ENCODE measurements at places on chromosomes 3 and 15. TPM values are rescaled to one million over a fixed set of nuclear protein-coding genes. Genes with fewer than 3 reads are reported as not detected.
A peak's percentile ranks its signal among the peaks of the same experiment; 100 is the strongest.

SEC22C gene
- total RNA-seq = 51.4 TPM

DNA sequence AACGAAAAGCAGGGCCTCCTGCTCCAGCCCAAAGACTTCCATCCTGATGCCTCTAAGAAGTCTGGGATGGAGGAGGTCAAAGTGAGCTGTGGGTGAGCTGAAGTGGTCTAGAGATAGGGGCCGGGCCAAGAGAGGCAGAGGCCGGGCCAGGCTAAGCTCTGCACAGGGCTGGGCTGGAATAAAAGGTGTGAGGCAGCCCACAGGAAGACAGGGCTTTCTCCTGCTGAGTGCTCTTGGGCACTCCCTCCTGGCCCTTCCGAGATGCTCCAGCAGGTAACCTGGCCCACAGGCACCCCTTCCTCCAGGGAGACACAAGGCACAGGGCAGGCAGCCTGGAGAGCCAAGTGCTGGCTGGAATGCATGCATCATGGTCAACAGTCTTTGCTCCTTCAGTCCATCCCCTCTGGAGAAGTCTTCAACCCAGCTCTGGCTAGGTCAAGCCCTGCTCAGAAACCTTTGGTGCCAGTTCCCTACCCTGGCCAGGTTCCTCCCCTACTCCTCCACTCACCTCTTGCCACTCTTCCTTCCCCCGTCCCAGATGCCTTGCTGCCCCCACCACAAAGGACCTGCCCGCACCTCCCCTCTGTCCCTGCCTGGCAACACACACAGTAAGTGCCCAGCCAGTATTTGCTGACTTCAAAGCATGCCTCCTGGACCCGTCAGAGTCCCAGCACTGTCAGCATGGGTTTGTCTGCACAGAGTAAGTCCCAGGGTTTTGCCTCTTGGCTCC, 93.6 kb downstream of the SEC22A start:
- no peaks in the 10 kb centered on the region for H3K36me3 ChIP-seq
- no peaks in the 10 kb centered on the region for H3K4me1 ChIP-seq
- H3K4me3 ChIP-seq = no peak overlapping the region
- no peak for DNase-seq
- H3K27me3 ChIP-seq = peaks cover 2% of the 10 kb centered on the region

SLC7A14 gene
- not detected for total RNA-seq

PRSS50 gene
- not detected for total RNA-seq

PIGZ gene
- total RNA-seq = 0.81 TPM

- H3K36me3 ChIP-seq = no peaks in the 10 kb centered on the region
These were observed 192.9 kb downstream of the NEK10 start for GRCh38 chr3:27176256-27176655.

LOXL1 gene
- total RNA-seq = 8.4 TPM

DNA sequence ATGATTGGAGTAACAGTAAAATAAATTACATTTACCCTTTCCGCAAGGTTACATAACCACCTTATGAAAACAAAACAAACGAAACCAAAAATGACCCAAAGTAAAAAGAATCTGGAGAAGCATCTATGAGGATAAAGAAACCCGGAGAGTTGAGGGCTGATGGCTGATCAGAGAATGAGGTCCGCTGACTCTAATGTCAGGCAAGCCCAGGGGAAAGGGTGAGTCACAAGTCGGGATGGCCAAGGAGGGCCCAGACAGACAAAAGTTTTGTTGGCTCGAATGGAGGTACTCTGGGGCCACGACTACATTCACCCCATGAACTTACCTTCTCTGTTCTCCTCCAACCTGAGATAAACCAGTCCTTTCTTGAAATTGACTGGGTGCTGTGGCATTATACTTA, 95.7 kb downstream of the RORA start:
- no peak overlapping the region for H3K27ac ChIP-seq
- no peak overlapping the region for H3K4me3 ChIP-seq
- no peaks in the 10 kb centered on the region for H3K36me3 ChIP-seq
- peaks cover 5% of the 10 kb centered on the region for H3K4me1 ChIP-seq

- no peak for DNase-seq
- no peak within 1 kb of the TSS for H3K4me3 ChIP-seq
- H3K27me3 ChIP-seq = no peaks in the 10 kb centered on the region
- H3K27ac ChIP-seq = no peak within 1 kb of the TSS
- H3K36me3 ChIP-seq = no peaks in the 10 kb centered on the region
These were observed at the start of gene NR2E3 for GRCh38 chr15:71810256-71811035. TSS of gene NR2E3 (plus strand) at chr15:71810554. CDS start at chr15:71810744, 190 bp downstream.

DNA sequence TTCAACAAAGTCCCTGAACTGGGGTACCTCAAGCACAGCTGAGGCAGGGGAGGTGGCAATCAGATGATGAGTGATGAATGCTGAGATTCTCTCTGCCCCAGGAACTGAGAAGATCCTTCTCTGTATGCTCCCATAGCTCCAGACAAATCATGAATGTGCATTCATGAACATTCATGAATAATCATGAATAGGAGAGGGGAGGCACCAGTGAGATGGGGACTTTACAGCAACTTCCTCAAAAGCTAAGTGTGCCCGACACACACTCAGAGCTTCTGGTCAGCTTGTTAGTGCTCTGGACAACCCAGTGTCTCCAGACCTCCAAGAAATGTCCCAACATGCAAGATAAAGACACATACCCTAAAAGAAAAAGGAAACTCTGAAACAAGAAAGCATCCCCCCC, 24.3 kb downstream of the LRRC2 start:
- H3K4me1 ChIP-seq = peaks cover 61% of the 10 kb centered on the region
- no peak overlapping the region for H3K4me3 ChIP-seq
- DNase-seq = peak; percentile 15
- no peaks in the 10 kb centered on the region for H3K27me3 ChIP-seq
- H3K27ac ChIP-seq = no peak overlapping the region

GAP43 gene
- not detected for total RNA-seq

DNA sequence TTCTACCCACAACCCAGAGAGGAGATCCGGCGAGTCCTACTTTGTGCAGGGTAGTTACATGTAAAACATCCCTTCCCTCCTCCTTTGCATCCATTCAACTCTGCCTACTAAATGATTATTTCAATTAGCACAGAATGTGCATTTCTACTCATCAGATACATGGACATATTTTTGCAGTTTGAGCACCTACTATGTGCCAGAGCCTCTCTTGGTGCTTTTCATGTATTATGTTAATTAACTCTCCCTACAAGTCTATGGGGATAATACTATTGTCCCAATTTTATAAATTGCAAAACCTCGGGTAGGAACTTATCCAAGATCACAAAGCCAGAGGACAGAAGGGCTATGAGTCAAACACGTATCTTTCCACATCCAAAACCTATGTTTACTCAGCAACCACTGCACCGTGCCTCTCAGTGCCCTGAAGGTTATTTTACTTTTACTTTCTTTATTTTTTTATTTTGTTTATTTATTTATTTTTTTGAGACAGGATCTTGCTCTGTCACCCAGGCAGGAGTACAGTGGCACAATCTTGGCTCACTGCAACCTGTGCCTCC, 432.8 kb downstream of the MAGI1 start:
- no peak for DNase-seq
- H3K27me3 ChIP-seq = no peaks in the 10 kb centered on the region
- H3K4me3 ChIP-seq = no peak overlapping the region
- no peak overlapping the region for H3K27ac ChIP-seq
- no peaks in the 10 kb centered on the region for H3K36me3 ChIP-seq
